Activated CD4-positive, alpha-beta T cell treated with anti-CD3 and anti-CD28 coated beads, Interleukin-2, amount 10 ng/mL, durations not matched to agents 24 days and 14 days (primary cell): ENCODE measurements at places on chromosomes 3 and 15.

DNA sequence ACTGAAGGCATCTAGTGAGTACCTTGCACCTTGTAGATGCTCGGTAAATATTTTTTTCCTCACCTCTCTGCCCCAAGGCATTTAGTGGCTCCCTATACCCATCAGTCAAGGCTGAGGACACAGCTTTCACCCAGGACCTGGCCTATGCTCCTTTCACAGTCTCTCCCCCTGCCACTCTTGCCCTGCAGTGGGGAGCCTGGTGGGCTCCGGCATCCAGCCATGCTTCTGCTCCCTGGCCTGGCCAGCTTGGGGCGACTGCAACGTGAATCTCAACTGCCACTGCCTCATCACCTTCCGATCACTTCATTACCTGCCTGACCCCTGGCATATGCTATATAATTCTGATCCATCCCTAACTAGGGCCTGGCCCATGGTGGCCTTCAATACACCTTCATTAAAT lies 735 bp upstream of the CX3CR1 start:
- DNase-seq, result no peak
- peaks cover 51% of the 10 kb centered on the region for H3K4me1 ChIP-seq
- no peaks in the 10 kb centered on the region for H3K36me3 ChIP-seq
- no peak overlapping the region for H3K4me3 ChIP-seq
- peaks cover 4% of the 10 kb centered on the region for H3K27me3 ChIP-seq

DNA sequence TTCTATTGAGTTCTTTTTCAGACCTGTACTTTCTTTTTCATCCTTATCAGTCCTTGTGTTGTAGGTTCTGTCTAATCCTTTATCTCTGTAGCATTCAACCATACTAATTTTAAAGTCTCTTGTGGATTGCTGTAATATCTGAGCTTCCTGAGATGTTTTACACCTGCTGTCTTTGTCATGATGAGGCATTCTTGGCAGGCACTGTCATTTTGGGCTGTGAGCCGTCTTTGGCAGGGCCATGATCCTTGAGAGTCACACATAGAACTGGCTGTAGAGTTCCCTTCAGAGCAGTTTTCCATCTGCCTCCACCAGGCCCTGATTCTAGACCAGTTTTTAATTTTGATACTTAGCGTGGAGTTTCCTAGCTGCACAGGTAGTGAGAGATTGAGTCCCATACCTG lies 6.7 kb downstream of the EFCC1 start:
- H3K4me1 ChIP-seq, result peaks cover 12% of the 10 kb centered on the region
- no peak for DNase-seq
- no peak overlapping the region for H3K27ac ChIP-seq
- H3K4me3 ChIP-seq, result no peak overlapping the region

DNA sequence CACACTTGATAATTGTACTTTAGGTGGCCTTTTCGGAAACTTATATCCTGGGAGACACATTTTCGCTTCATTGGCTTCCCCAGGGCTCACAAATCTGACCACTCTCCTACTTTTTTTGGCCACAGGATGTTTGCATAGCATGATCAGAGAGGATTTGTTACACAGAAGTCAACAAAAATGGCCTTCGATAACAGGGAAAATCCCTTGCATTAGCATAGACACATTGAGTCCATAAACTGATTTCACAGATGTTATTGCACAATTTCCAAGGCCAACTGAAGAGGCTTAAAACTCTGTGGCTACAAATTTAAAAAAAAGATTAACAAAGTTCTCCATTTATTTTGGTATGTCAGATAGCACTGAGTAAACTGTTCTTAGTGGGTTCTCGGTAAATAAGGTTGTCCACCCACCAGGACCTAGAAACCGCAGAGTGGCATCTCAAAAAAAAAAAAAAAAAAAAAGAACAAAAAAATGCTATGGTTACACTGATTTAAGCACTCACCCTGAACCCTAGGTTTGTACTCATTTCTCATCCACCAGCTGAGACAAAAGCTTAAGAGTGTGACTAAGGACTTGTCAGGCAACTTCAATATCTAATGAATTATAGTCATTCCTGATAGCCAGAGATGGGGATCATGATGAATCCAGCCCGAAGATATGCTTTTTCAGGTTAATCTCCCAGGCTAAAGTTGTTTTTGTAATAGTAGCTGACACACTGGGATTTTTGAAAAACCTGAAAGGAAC lies 188.9 kb upstream of the SYNPR start:
- DNase-seq, result no peak
- no peak overlapping the region for H3K27ac ChIP-seq
- H3K27me3 ChIP-seq, result no peaks in the 10 kb centered on the region
- H3K4me3 ChIP-seq, result no peak overlapping the region

DNA sequence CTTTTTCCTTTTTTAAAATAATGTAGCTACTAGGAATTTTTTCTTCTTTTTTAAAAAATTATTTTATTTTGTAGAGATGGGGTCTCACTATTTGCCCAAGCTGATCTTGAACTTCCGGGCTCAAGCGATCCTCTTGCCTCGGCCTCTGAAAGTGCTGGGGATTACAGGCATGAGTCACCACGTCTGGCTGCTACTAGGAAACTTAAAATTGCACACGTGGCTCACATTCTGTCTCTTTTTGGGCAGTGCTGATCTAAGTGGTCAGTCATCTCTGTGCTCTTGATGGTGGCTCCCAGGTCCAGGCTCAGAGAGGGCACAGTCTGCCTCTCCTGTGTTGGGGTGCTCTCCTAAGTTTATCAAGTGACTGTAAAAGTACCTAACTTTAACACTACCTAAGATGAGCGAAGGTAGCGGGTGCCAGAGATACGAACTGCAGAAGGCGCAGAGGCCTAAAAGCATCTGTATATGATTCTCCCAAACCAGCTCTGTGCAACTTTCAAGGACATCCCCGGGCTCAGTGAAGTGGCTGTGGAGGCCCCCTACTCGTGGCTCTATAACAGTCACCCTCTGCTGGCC lies 52.9 kb upstream of the SEC13 start:
- H3K27ac ChIP-seq, result peak overlapping the region; percentile 58
- H3K36me3 ChIP-seq, result no peaks in the 10 kb centered on the region
- no peak for DNase-seq
- H3K27me3 ChIP-seq, result peaks cover 6% of the 10 kb centered on the region
- no peak overlapping the region for H3K4me3 ChIP-seq

DNA sequence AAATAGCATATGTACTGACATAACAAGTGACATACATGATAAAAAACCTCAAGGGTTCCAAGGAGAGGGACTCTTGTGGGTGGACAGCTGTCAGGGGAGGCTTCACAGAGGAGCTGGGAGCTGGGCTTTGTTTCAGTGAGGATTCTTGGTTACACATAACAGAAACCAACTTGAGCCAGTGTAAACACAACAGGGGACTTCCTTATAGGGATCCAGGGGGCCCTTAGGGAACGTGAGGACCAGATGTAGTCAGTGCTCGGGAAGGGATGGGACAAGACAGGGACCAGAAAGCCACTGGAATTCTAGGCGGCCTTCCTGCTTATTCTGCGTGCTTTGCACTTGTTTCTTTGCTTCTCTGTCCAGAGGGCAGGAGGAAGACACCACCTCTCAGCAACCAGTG lies 34.9 kb downstream of the SNAPC5 start:
- peaks cover 8% of the 10 kb centered on the region for H3K4me1 ChIP-seq
- H3K27me3 ChIP-seq, result no peaks in the 10 kb centered on the region
- no peak for DNase-seq
- H3K27ac ChIP-seq, result no peak overlapping the region
- no peak overlapping the region for H3K4me3 ChIP-seq
- H3K36me3 ChIP-seq, result peaks cover 45% of the 10 kb centered on the region

DNA sequence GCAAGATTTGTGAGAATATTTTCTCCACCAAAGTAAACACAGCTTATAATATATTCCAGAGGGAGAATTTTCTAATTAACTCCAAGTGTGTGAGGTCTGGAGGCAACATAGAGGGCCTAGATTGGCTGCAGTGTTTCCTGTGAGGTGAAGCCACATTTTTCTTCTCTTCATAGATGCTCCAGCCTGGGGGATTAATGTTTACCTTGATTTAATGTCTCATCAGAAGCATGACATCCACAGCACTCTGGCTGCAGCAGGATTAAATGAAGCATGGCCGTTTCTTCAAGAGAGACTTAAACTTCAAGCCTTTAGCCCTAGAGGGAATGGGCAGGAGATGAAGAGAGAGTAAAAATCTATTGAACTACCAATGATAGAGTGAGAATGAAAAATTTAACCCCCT lies 137.9 kb upstream of the ZBTB20 start:
- no peaks in the 10 kb centered on the region for H3K27me3 ChIP-seq
- no peak overlapping the region for H3K27ac ChIP-seq
- no peaks in the 10 kb centered on the region for H3K36me3 ChIP-seq
- H3K4me1 ChIP-seq, result no peaks in the 10 kb centered on the region
- H3K4me3 ChIP-seq, result no peak overlapping the region

- H3K27me3 ChIP-seq, result peaks cover 38% of the 10 kb centered on the region
- H3K27ac ChIP-seq, result no peak within 1 kb of the TSS
- H3K36me3 ChIP-seq, result no peaks in the 10 kb centered on the region
- H3K4me3 ChIP-seq, result peak within 1 kb of the TSS; percentile 31
- H3K4me1 ChIP-seq, result no peaks in the 10 kb centered on the region
These were observed at the start of gene TMEM108 for GRCh38 chr3:133038089-133038730. TSS of gene TMEM108 (plus strand) at chr3:133038391.
